ENCODE measurements at places on chromosomes 3 and 15.

DNA sequence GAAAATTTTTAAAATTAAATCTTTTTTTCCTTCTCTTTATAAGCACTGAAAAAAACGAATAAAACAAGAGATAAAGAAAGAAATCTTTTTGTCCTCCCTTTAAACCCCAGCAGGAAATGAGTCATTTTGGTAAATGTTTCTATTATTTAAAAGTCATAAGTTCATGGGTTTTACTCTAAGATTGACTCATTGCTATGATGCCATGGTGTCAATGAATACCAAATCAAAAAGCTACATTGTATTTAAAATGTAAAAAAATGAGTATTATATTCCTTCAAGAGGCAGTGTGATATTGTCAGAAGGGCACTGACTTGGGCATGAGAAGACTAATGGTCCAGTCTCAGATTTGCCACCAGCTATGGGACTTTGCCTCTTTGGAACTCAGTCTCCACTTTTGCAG, 303.4 kb upstream of the DNAJC19 start:
- DNase-seq, result no peak

DNA sequence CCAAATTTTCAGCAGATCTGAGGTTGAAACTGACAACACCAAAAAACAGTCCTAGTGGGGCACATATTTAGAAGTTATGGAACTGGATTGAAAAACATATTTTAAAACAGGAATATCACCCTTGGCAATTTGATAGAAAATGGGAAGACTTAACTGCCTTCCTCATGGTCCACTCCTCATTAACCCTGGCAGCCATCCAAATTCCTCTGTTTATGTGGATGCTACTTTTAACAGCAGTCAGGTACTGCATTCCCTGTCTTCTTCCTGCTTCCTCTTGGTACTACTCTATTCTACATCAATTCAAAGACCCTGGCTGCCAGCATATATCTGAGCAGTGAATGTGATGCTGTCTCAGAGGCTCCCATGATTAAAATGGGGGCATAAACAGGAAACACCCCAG, 54.3 kb downstream of the PDE8A start:
- DNase-seq, result no peak

DNA sequence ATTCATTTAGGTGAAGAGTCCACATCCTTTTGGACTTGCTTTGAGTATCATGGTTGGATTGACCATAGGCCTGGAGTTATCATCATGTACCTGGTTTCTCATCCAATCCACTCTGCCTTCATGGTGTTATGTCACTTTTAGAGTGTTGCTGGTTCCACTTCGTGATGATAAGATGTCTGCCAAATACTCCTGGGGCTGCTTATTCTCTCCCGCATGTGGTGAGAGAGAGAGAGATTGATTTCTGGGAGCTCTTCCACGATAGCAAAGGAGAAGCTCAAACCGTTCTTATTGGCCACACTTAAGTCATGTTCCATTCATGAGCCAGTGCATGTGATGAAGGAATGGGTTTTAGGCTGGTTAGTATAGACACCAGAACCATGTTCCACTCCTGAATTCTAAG, 47.6 kb downstream of the MITF start:
- no peak for DNase-seq

DNA sequence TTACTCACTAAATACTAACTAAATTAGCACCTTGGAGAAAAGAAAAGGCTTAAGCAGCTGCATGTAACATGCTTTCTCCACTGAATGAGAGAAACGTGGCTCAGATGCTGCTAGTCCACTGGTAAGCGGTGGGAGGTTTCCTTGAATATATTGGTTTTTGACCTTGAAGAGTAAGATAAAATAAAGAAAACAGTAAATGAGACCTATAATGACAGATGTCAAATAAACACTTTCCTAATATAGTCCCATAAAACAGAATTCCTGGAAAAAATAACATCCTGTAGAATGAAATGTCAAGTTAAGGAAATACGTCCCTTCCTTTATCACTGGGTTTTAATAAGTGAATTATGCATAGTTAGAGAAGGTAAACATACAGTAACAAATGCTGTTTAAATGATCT, 215.0 kb downstream of the DPH6 start:
- no peak for DNase-seq

- DNase-seq, result no peak
Observed at GRCh38 chr3:195021692-195022091, 249.3 kb downstream of the XXYLT1 start.

DNA sequence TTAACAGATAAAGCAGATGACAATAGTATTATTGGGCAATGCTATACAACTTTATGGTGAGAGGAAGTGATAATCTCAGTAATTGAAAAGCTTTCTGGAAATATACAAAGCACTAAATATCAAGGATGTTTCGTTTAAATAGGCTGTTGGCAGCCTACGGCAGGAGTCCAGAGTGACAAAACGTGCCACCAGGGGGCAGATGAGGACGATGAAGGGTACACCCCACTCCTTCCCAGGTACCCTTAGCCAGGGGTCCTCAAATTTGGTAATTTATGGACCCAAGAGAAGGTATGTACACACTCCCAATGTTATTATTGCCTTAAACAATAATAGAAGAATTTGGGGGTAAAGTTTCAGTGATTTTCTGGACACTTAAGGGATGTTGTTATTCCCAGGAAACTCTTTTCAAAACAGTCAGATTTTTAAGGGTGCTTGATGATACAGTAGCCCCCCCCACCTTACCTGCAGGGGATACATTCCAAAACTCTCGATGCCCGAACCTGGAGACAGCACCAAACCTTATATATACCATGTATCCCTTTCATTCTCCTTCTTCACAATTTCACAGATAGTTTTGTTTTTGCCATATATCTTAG, 1.4 kb upstream of the MAGEL2 start:
- DNase-seq, result no peak

DNA sequence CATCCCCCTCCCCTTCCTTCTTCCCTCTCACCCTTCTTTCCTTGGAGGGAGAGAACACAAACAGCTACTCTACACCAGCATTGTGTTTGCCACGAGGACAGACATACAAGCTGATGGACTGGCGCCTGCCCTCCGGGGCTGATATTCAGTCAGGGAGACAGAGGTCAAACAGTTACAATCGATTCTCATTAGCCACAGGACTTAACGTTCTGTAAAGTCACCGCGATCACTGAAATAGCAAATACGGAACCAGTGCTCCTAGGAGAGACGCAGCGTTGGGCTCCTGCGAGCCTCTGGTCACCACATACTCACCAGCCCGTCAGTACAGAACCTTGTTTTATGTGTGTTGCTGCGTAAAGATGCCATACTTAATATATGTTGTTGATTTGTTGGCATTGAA, 108.8 kb downstream of the LRRK1 start:
- no peak for DNase-seq

DNA sequence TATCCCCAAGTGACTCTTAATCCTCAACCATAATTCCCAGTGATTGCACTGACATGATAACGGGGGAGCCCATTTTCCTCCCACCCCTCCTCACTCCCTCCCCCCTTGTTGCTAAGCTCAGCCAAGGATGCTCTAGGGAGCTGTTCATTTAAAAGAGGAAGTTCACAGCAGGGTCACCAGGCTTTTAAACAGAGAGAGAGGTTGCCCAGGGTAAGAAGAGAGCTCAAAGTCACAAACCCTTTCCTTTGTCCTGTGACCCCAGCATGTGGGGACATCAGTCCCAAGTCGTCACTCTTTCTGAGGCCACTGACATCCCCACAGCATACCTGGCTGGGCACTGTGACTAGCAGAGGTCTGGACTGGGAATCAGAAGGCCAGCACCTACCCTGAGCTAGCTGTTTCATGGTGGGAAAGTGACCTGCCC, 144.1 kb downstream of the RORA start:
- DNase-seq, result no peak

DNA sequence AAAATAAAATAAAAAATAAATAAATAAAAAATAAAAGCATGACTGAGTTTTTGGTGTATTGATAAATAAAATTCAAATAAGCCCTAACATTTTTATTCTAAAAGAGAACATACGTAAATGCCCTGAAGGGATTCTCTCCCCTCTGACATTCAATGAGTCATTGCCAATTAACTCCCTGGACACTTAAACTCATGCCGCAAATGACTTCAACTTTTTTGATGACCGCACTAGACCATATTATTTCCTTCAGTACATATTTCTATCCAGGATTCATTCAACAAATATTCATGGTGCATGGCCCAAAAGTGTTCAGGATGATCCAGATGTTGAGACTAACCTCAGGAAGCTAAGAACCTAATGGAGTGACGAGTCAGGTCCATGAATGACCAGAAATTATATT, 195.9 kb upstream of the LRRN1 start:
- no peak for DNase-seq

GRCh38 chr15:25635191-25635590, 196.4 kb upstream of the UBE3A start:
- DNase-seq, result no peak

DNA sequence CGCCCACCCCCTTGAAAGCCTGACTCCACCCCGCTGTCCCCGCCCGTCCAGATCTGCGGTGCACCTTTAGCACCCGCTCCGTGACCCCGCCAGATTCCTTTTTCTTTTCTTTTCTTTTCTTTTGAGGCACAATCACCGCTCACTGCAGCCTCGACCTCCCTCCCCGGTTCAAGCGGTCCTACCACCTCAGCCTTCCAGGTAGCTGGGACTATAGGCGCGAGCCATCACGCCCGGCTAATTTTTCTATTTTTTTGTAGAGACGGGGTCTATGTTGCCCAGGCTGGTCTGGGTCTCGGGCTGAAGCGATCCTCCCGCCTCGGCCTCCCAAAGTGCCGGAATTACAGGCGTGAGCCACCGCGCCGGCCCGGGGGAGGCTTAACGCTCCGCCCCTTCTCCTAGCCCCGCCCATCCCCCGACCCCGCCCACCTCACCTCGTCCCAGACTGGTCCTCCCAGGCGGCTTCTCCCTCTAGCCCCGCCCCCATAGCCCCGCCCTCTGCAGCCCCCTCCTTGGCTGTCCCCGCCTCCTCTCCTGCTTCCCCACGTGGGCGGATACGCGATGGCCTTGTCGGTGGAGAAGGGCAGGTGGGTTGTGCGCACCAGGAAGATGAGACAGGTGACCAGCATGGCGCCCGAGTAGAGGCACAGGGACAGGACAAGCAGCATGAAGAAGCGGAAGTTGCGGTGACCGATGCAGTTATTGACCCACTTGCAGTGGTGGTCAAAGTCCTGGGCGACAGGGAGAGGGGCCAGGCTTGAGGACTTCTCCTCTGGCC, 3.2 kb downstream of the ZDHHC19 start:
- DNase-seq, result no peak

- DNase-seq, result no peak
Observed at GRCh38 chr15:92909136-92909781, 9.1 kb downstream of the CHD2 start.

DNA sequence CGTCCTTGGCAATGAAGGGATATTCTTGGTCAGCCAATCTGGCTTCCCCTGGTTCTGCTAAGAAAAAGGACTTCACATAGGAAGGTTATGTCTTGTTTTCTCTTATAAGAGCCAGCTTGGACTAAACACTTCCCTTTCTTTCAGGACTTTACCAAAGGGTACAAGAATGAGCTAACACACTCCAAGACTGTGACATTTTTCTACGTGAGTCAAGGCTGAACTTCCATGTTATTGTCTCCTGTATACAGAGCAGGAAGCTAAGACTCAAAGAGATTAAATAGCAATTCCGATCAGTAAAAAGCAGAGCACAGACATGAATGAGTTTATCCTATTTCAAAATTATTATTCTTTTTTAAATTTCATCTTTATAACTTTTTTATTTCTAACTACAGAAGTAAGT, 63.3 kb upstream of the STT3B start:
- DNase-seq, result no peak

DNA sequence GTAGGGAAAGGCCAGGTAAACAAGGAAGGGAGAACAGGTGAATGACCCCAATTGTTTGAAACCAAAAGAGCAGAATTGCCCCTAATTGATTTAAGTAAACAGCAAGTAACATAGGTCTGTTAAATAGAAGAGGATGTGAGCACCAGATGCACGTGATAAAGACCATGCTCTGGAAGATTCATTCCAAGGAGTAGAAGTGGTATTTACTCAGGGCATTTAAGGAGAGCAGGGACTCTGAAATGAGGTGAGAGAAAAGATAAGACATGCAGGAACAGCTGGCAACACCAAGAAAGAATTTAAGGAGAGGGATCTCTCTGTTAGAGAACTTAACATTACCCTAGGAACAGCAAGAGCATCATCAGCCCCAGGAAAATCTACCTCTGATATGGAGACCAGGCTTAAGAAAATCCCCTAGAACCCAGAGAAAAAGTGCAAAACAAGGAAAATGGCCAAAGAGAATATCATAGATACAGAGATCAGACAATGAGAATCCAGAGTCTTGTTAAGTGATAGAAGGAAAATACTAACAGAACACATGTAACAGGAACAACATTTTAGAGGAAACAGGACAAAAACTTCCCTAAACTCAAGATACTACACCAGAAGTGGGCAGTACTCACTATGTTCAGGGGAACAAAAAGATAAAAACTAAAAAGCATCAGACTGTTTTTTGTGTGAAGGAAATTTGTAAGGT, 6.4 kb downstream of the NUDT16 start:
- DNase-seq, result no peak

DNA sequence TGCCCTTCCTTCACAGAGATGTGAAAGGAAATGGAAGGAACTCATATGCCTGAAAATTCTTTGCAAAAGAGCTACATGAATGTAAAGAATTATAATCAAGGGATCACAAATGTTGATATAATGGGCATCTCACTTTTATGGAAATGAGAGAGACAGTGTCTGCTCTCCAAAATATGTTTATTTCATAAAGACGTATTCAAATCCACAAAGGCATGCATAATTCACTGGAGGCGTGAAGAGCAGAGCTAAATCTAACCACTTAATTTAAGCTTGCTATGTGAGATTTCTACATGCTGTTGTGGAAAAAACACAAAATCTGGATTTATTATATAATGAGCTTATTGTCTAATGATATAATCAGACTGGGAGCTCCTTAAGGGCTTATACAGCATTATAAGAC, 469.1 kb downstream of the RAP2B start:
- no peak for DNase-seq

DNA sequence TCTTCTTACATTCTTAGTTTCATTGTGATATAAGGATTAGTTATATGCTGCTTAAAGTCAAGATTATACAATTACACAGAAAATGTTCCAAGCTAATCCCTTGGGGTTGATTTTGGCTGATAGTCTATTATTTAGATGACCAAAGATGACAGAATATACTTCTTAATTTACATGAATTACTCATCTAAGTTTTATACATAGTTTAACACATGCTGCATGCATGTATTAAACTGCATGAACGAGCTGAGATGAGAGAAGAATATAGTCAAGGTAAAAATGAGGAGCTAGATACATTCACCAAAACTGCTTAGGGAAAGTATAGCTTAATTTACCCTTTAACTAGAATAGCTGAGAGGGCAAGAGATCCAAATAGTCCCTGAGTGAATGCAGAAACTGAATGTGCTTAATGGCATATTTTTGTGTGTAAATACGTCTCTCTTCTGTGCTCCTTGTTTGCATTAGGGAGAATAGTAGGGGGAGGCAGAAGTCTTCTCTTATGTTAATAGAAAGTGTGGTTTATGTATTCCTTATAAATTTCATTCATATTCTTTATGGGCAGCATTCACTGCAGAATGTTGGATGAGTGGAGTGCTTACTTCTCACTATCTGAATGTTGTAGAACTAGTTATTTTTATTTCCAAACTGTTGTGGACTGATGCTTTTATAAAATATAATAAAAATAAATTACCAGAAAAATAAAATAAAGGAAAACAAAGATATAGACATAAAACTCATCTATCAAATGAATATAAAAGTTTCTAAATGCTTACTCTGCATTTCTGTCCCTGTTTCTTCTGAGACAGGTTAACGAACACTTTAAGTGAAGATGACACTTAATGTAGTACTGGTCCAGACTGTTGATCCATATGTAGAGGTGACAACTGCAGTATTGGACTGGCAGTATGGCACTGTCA, 327.8 kb downstream of the RBMS3 start:
- DNase-seq, result no peak
